ENCODE measurements at places on chromosomes 3 and 15.

DNA sequence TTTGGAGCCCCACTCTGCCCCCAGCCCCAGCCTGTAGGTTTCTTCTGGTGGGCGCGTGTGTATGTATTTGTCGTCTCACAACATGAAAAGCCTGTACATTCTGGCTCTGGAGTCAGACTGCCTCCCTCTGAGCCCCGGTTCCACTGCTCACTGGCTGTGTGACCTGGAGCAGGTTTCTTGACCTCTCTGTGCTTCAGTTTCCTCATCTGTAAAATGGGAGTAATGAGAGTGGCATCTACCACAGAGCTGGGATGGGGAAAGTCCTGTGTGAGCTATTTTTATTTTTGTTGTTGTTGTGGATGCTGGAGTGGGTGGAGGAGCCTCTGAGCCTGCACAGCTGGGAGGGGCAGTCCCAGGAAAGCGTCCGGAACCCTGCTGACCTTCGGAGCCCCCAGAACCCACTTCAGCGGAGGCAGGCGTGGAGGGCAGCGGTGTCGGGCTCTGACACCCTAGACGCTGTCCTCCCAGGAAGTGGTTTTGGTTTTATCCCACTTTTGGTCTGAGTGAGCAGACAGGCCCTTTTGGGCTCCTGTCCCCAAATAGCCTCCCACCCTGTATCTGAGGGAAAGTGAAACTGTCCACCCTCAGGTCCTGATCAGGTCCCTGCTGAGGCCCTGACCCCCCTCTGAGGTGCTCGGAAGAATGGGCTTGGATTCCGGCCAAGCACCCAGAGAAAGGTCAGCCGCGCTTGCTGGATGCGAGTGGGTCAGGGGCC is 103.5 kb downstream of the CHSY1 start:
- DNase-seq = no peak

DNA sequence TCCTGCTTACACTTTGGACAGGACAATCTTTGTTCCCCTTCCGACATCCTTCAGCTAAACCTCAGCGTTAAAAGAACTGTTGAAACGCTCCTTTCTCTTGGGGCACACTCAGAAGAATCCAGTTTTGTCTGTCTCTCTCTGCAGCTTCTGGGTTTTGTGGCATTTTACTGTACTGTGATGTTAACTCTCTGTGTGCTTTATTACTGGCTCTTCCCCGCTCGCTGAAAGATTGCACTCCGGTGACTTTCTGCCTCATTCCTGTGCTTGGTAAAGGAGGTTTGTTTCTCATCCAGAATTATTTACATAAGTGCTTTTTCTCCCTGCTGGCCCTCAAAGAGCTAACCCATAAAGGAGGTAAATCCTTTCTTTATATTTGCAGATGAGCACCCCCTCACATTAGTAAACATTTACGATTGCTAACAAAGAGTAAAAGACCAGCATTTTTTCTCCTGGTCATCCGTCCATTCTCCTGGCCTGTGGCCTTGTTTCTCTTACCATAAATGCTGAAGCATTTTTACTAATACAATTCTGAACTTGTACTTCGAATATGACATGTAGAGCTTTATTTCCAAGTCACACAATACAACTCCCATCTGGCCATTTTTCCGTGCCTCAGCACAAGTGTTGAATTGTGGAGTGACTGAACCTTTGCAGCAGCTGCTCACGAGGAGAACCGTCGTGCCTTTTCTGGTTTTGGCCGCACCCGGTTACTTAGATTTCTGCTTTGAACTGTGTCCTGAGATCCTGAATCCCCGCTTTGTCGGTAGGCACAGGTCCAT is 69.3 kb upstream of the RPL35A start:
- DNase-seq = no peak

- DNase-seq = no peak
Measured at GRCh38 chr3:36298188-36298587, 82.1 kb upstream of the STAC start.

DNA sequence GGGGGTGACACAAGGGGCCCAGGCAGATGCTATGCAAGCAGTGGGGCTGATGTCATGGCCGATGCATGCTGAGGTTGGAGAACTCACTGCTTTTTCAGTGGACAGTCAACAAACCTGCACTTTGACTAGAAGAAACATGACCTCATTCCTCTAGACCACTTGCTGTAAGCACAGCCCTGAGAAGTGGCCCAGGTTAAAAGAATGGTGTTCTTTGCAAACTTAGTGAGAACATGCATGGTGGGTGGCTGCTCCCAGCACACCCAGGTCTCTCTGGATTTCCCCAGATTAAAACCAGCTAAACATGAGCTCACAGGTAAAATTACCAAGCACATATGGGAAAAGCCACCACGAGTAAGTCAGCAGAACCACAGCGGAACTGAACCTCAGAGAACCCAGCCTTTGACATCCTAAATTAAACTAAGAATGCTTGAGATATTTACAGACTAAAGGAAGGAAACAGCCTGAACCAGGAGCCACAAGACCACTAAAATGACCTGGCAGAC is 15.5 kb downstream of the DLEC1 start:
- DNase-seq = no peak

- no peak for DNase-seq
Measured at GRCh38 chr3:46102780-46103130, 75.5 kb upstream of the XCR1 start.

DNA sequence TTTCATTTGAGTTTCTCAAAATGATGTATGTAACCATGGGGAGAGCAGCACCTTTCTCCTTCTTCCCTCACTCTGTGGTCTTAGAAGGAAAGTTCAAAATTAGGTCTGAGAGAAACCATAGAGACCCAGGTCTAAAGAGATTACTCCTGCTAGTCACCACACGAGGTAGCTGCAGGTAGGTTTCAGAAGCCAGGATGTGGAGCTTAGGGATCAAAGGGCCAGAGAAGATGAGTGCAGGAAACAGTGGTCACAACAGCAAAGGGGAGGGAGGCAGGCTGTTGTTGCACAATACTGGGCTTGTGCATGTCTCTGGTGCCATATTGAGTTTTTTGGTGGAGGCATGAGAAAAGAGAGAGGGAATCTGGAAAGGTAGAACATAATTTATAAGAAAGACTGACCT is 583.6 kb downstream of the AGBL1 start:
- DNase-seq = no peak

DNA sequence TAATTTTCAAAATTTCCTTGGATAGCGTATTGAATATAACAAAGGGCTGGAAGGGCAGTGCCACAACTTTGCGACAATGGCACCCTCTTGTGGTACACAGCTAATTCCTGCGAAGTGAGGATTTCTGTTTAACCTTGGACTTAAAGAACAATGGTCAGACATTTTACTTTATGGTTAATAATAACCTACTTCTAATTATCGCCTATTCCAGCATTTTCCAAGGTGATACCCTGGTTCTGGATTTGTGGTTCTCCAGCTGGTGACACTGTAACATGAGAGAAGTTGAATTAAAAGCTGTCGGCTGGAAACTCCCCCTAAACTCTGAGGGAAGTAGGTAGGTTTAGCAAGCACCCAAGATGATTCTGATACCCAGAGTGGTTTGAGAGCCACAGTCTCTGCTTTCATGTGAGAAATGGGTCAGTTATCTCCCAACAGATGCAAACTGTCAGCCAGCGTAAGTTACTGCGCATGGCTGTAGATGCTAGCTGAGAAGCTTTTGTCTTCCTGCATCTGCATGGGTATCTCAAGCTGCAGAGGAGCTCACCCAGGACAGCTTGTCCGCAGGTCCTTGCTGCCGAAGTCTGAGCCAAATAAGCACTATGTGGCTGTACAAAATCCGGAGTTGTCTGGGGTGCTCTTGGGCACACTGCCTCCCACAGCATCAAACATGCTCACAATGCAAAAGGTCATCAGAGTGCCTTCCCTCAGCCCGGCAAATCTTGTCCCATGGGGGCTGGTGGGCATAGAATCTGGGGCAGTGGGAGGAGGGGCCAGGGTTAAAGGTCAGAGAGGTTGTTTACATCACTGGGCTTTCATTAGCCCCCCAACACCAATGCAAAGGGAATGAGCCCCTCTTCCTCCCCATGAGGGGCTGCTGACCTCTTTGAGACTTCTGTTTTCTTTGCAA is 6.6 kb upstream of the CHSY1 start:
- DNase-seq = no peak

DNA sequence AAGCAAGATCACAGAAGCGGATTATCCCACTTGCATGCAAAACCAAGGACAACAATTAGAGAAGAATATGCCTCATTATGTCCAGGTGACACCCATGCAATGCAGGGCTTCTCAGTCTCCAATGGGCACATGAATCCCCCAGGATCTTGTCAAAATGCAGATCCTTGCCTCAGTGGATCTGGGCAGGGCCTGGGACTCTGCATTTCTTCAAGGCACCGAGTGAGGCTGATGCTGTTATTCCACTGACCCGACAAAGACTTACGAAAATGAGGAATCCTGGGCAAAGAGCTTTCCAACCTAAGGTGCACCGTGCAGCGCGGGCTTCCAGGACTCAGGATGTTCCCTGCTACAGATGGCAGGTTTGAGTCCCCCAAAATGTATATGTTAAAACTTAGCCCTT is 99.2 kb downstream of the ATP10A start:
- no peak for DNase-seq

- DNase-seq = no peak
Measured at GRCh38 chr3:156693166-156693565, 18.8 kb downstream of the TIPARP start.

DNA sequence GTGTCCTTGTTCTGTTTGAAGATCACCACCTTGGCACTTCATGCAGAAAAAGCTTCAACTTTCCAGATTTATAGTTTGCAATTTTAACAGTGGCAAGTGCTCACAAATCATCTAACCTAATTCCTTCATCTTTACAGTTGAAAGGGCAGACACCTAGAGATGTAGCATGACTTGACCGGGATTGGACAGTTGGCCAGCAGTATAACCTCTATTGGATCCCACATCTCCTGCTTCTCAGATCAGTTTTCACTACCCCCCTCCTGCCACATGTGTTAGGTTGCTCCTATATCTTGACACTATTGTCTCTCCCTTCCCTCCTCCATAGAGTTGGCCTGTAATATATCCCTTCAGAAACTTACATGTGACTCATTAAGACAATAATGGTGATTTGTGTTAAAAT is 206.0 kb upstream of the SEMA6D start:
- no peak for DNase-seq

GRCh38 chr3:133049491-133049890 is 11.3 kb downstream of the TMEM108 start:
- DNase-seq = no peak

- no peak for DNase-seq
Measured at GRCh38 chr3:74332165-74332564, 282.3 kb downstream of the CNTN3 start.

DNA sequence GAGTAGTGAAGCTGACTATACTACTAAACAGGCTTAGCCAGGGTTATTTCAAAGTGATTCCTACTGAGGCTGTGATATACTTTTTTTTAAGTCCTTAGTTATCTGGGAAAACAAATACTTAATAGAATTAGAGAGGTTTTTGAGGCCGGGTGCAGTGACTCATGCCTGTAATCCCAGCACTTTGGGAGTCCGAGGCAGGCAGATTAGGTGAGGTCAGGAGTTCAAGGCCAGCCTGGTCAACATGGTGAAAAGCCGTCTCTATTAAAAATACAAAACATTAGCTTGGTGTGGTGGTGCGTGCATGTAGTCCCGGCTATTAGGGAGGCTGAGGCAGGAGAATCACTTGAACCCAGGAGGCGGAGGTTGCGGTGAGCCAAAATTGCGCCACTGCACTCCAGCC is 34.2 kb downstream of the PRTG start:
- no peak for DNase-seq

GRCh38 chr15:85607842-85608241 is 186.9 kb downstream of the KLHL25 start:
- DNase-seq = no peak

DNA sequence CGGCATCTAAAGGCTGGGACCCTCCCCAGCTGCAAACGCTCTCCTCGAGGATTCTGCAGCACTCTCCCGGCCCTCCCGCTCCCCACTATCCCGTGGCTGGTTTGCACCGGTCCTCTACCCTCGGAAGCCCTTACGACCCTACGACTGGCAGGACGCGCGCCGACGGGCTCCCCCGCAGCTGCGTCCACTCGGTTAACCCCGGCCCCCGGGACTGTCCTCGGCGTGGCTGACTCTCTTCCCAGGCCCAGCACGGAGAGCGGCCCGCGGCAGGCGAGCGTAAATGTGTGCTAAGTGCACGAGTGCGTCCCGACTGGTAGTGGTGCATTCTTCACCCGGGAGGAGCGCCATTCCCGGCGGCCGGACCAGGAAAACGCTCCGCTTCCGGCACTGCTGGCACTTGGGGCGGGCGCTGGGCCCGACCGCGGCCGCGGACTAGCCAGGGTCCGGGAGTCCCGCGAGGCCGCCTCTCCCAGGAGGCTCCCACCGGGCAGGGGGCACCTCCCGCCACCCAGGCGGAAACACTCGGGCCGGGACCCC is 508 bp downstream of the GORASP1 start:
- DNase-seq = no peak

DNA sequence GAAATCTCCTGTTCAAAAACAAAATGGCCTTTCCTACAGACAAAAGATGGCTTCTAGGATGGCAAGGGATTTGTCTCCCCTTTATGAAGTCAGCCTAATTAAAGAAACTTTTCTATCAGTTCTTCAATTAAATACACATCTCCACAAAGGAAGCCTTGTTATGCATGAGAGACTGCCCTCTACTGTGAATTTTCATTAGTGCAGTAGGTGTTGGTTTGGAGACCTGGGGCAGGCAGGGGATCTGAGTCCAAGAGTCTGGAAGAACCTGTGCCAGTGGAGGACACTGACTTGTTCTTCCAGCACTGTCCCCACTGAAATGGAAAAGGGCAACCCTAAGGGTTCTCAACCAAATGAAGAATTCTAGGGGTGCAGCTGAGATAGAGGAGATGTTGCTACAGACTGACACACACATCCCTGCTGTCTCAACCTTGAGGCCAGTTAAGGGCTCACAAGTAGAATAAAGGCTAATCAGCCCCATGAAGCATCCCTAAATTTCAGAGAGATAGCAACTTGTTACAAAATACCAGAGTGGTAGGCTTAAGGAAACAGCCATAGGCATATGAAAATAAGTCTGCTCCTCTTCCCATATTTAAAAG is 174.0 kb upstream of the PRICKLE2 start:
- DNase-seq = no peak
